ENCODE measurements at places on chromosomes 7 and 10.

GRCh38 chr10:91598211-91598977 lies 34.5 kb downstream of the PPP1R3C start:
- no peak for DNase-seq

DNA sequence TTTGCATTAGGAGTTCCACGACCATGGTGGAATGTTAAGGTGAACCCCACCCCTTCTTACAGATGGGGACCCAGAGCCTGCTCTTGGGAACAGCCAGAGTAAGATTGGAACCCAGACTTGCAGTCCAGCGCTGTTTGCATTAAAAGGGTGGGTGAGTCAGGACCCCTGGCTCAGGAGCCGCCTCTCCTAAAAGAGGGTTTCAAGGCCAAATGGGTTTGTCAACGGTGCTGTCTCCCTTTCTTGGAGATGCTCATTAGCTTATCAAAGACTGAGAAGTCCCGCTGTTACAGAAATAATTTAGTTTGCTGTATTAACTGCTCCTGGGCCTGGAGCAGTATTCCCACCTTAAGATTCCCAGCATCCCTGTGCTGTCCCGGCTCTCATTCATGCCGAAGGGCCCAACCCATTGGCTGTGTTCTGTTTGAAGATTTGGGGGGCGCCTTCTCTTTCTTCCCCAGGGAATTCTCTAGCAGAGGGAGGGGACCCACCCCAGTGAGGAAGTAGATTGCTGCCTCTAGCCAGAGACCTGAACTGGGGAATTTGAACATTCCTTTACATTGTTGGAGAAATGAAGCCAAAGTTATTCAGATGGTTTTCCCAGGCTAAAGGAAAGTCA lies 1.8 kb downstream of the MARVELD1 start:
- no peak for DNase-seq

- DNase-seq = no peak
Observed at GRCh38 chr10:117464176-117464575, 78.4 kb upstream of the EMX2 start.

DNA sequence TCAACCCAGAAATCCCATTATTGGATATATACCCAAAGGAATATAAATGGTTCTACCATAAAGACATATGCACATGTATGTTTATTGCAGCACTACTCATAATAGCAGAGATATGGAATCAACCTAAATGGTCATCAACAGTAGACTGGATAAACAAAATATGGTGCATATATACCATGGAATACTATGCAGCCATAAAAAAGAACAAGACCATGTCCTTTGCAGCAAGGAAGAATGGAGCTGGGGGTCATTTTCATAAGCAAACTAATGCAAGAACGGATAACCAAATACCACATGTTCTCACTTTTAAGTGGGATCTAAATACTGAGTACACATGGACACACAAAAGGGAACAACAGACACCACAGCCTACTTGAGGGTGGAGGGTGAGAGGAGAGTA lies 2.2 kb upstream of the AFAP1L2 start:
- DNase-seq = no peak

DNA sequence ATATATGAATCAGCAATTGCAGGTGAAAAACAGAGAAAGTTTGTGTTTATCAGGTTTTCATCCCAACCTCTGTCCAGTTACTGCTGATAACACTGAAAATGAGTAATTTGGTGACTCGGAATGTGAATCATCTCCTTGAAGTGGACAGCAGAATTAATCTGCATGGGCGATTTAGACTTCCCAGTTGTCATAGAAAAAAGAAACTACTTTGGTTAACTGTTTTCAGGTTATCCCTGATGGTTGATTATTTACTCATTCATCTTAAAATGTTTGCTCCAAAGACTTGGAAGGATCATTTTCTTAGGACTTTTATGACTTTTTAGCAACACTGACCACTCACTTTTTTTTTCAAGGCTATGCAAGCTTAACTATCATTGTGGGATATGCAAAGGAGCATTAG lies 504.1 kb upstream of the ANKRD30A start:
- no peak for DNase-seq

DNA sequence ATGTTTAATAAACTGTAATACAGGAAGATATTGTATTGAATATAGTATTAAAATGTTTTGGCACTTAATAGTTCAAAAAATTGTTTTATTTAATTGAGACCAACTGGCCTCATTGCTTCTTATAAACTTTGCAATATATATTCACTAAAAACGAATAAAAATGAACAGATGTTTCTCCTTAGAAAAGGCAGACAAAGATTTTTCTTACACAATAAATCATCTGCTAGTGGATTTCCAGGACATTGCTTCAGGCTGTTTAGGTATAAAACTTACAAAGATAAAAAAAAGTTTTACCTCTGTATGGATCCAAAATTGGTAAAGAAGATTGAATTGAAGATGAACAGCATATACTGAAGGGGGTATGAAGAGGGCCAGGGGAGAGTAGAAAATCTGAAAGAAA lies 143.6 kb downstream of the AGMO start:
- DNase-seq = no peak

DNA sequence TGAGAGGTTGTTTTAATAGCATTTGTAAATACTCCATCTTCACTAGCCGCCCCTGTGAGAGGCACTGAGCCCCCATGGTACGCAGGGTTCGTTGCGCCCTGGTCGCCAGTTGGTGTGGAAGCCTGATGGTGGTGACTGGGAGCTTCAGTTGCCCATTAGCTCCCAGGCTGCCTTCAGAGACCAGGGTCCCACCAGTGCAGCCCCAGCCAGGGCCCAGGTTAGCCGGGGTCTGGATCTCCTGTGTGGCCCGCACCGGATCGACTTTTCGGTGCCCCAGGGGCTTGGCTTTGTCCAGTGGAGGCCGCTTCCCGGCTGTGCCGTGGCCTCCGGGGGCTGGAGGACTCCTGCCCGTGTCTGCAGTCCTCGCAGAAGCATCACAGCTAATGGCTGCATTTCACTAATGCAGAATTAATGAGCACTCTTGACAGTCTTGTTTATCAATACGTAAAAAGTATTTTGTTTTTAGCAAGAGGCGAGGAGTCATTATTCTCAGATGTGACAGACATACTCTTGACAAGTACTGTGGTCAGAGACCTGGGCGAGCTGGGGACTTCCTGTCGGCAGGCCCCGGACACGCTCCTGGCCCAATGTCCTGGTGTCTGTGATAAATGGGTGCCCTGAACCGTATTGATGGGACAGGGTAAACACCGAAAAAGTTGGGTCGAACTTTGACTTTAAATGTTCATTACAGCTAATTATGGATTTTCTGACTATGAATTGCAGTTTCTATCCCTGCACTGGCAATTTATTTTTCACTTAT lies 99.8 kb downstream of the NKX6-2 start:
- DNase-seq = no peak

GRCh38 chr10:42754155-42755027 lies 28.2 kb upstream of the BMS1 start:
- DNase-seq = no peak

GRCh38 chr10:73789659-73790055 lies 4.3 kb downstream of the ZSWIM8 start:
- no peak for DNase-seq

DNA sequence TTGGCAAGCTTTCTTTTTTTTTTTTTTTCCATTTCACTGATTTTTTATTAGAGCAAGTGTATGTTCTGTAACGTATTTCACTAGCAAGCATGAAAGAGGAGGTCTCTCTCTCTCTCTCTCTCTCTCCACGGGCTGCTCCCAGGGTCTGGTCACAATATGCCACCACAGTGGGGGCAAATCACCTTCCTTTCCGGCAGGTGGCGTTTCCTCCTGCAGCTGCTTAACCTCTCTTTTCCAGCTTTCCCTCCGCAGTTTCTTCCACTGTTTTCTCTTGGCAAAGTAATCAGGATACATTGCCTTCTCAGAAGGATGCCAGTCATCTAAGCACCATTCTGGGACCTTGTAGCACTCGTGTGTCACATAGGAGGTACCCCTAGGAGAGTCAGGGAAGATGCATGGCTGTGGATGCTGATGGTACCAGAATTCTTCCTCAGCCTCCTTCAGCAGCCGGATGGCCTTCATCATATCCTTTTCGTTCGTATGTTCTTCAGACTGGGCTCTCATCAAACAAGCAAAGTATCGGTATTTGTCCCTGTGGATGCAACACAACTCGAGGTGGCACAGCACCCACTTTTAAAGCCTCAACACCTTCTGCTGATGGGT lies 197.3 kb upstream of the PODXL start:
- no peak for DNase-seq

DNA sequence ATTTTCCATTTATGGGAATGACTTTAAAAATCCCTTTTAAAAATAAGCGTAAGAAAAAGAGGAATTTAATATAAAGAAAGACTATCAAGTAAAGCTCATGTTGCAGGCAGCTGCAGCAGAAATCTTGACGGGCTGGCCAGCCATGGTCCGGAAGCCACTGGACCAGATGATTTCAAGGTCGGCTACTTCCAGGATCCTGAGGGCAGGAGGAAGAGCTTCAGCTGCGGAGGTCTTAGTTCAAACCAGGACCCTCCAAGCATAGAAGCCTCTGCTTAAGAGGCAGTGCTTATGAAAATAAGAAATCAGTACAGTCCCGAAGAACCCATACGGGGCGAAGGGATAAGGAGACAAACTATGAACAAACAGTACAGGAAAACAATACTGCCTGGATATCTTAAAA lies 220.2 kb upstream of the CELF2 start:
- DNase-seq = no peak

- DNase-seq = no peak
Observed at GRCh38 chr10:117762819-117763172, 220.2 kb downstream of the EMX2 start.

GRCh38 chr7:50352282-50352681 lies 47.8 kb downstream of the IKZF1 start:
- DNase-seq = no peak

DNA sequence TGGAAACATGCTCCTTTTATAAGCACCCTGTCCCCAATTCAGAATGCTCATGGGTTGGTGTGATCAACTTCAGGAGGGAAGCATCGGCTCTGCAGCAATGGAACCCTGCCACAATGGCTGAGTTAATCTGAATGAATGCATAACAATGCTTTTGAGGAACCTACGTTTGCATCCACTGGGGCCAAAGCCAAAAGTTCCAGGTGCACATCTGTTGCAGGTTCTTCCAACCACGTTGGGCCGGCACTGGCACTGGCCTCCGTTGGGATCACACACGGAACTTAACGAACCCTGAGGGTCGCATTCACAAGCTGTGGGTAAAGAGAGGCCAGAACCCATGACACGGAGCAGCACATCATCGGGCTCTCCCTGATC lies 43.4 kb downstream of the LAMB1 start:
- DNase-seq = no peak

GRCh38 chr10:46552526-46553237 lies 3.8 kb downstream of the GPRIN2 start:
- no peak for DNase-seq

DNA sequence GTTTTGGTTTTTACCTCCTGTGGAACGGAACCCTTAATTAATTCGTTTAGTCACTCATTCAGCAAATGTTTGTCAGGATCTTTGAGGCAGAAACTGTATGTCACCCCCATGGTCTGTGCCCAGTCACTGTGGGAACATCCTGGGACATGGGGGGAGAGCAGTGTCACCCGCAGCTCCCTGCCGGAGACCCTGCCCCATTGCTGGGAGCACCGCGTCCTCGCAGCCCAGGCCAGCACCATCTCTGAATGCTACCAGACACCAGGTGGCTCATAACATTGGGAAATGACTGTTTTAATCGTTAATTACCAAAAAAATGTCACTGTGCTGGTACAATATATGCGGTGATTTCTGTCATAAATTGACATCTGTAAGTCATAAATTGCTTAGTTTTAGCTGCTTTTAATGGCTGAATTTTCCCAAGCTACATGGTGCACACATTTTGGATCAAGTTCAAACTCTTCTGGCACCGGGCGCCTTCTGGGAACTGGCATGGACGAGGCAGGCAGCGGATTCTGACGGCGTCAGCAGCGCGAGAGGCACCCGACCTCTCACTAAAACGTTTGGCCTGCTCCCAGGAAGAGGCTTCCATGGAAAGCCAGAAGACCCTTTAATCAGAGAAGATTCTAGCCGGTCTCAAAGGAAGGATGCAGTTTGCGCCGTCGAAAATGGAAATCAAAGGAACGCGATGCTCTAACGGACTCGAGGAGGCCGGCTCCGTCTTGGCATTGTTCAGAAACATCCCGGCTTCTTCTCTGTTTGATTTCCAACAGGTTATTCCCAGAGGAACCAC lies 184.2 kb downstream of the ADARB2 start:
- no peak for DNase-seq

GRCh38 chr10:113680190-113681111 lies 739 bp downstream of the CASP7 start:
- DNase-seq = no peak

GRCh38 chr7:111473449-111474198 lies 88.7 kb downstream of the IMMP2L start:
- no peak for DNase-seq

DNA sequence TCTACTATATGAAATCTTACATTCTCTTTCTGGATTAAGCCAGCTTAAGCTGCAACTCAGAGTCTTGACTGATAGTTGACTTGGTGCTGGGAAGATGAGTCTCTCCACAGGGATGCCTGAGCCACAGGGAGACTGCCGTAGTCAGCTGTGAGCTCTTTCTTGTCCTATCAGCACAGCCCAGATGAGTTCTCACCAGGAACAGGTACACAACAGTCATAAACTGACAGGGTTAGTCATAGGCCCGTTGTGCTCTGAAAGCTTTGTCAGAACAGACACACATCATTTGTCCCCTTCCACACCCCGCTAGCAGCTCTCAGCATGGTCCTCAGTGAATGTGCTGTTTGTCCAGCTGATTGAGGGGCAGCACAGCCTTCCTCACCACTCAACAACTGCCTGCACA lies 221.6 kb downstream of the RPS24 start:
- no peak for DNase-seq

DNA sequence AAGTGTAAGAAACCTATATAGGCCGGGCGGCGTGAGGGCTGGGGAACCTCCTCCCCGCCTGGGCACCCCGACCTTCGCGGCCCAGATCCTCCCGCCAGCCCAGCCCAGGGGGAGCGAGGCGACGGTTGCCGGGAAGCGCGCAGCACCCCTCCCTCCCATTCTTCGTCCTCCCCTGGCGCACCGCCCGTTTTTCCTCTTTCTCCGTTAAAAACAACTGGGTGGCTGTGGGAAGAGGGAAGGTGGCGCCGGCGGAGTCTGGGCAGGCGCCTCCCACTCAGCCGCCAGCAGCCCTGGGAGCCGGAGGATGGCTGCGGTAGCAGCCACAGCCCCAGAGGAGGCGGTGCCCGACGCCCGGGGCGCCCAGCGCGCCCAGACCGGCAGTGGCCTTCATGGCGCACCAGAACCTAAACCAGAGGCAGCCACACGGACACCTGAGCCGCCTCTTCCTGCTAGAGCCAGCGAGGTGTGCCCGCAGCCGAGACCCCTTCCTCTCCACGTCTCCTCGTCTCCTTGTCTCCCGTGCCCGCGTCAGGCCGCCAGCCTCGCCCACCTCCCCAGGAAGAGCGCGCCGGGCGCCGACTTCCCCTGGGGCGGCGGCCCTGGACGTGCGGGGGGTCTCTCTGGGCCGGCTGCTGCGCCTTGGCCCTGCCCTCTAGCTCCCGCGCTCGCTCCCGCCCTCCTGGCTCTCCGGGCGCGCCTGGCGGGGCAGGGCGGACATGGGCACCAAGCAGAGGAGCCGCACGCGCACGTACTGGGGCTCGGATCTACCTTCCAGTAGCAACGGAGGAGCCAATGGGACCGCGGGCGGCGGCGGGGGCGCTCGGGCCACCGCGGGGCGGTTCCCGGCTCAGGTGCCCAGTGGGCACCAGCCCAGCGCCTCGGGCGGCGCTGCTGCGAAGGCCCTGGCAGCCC lies 32.8 kb upstream of the SFTPD start:
- no peak for DNase-seq

All from activated T-helper 1 cell treated with Interleukin-2 at 50 U/mL for 16 hours (primary cell).